ENCODE measurements at places on chromosomes 11 and 22.
A peak's percentile ranks its signal among the peaks of the same experiment; 100 is the strongest.

- DNase-seq, result no peak
Observed at GRCh38 chr11:29009426-29009825, 901.2 kb downstream of the METTL15 start.

DNA sequence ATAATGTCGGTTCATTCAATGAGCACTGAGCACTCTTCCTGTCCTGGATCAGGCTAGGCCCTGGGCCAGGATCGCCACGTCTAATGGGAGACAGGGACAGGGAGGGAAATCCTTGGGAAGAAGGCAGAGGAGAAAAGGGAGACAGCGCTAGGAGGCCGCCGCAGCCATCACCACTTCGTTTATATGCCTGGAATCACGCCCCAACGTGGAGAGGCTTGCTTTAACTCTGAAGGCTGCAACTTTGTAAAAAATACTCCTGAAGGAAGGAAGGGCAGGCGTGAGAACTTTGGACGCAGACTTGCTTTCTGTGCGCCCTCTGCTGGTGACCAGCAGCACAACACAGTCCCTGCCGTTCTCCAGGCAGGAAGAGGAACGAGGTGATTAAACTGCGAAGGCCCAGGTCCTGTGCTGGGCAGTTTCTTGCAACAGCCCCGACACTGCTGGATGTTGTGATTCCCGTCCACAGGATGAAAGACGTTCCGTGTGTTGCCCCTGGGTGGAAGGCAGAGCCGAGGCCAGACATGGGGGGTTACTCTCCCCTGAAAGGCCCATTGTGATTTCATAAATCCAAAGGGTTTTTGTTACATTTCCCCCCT, 22.1 kb downstream of the RIBC2 start:
- peak; percentile 62 for DNase-seq

- no peak for DNase-seq
Observed at GRCh38 chr22:31814942-31815341, 61.1 kb downstream of the DEPDC5 start.

DNA sequence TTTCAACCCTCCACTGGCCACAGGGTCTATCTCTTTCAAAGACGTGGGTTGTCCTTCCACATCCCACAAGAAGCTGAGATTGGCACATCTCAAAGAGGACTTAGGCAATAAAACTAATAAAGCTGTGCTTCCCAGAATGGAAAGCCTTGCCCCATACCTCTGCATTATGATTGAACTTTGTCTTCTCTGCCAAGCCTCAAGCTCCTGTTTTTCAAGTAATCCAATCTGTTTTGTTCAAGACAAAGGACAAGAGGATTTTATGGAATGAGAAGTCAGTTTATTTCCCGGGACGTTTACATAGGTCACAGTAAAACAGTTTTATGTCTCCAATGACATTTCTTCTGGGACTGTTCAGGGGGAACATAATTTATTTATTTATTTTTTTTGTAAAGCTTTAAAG, 108.4 kb downstream of the GALNT18 start:
- no peak for DNase-seq

GRCh38 chr11:7449841-7450214, 35.5 kb upstream of the OLFML1 start:
- no peak for DNase-seq

DNA sequence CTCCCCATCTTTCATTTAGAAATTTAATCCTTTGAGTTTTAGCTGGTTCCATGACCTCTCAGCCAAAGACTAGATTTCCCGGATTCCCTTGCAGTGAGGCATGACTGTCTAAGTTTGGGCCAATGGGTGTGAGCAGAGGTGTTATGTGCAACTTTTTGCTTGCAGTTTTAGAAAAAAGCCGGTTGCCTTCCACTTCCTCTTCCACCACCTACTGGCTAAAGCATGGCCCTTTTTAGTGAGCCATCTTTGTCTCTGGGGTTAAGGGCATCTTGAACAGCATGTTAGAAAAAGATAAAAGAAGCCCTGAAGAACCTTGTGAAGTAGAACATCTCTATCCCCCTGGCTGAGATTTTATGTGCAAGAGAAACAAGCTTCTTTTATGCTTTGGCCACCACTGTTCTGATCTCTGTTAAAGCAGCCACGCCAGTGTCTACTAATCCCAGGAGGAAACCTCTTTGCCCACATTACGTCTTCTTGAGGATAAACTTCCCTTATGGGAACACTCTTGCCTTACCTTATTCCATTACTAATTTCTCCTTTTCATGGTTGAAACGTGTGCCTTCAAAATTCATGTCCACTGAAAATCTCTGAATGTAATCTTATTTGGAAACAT, 279.9 kb downstream of the TENM4 start:
- no peak for DNase-seq

DNA sequence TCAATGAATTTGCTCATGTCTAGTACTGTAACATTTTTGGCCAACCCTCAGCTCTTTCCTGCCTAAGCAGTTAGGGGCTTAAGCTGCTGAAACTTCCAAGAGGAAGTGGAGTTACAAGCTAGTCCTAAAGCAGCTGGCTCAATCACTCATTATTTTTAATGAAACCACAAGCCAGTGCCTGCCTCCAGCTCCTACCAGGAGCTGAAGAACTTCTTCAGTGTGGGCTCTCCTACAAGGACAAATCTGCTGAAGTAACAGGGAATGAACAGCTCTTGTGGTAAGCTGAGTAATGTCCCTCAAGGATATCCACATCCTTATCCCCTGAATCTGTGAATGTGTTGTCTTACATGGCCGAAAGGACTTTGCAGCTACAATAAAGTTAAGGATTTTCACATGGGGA, 112.5 kb downstream of the BBOX1 start:
- DNase-seq, result no peak

GRCh38 chr11:35063488-35063931, 75.5 kb upstream of the CD44 start:
- DNase-seq, result no peak

DNA sequence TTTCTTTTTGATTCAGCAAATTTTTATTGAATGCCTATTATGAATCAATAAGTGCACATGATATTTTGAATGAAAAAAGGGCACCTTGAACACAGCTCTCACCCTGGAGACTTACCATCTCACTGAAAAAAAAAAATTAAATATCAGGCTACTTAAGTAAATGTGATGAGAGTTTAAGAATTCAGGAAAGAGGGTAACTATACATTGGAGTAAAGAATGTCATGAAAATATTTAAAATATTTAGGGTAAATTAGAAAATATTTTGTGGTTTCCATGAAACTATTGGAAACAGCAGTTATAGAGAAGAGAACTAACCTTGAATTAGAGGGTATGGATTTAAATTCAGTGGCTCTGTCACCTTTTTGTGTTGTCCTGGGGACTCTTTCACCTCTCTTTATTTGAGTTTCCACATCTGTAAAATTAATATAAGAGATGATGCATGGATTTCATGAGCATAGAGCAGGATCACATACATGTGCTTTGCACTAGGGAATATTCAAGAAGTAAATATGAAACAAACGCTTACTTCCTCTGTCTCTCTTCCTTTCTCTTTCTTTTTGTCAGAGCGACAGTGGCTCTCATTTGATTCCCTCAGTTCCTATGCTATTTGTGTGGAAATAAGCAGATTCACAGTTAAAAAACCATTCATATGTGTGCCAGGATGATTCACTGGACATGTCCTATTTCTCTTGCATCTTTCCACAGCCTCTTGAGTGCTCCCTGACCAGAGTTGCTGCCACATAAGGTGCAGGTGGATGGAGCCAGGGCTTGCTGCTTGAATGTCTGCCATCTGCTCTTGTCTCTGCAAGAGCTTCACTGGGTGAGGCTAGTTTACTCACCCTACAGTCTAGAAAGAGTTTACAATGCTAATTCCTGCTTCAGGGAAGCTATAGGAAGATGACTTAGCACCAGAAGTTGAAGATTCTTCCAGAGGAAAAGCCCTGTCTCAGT, 533.1 kb downstream of the ETS1 start:
- DNase-seq, result no peak

GRCh38 chr11:120217941-120218694, 7.3 kb downstream of the OAF start:
- no peak for DNase-seq

GRCh38 chr11:69130654-69131053, 25.1 kb upstream of the SMIM38 start:
- DNase-seq, result no peak

DNA sequence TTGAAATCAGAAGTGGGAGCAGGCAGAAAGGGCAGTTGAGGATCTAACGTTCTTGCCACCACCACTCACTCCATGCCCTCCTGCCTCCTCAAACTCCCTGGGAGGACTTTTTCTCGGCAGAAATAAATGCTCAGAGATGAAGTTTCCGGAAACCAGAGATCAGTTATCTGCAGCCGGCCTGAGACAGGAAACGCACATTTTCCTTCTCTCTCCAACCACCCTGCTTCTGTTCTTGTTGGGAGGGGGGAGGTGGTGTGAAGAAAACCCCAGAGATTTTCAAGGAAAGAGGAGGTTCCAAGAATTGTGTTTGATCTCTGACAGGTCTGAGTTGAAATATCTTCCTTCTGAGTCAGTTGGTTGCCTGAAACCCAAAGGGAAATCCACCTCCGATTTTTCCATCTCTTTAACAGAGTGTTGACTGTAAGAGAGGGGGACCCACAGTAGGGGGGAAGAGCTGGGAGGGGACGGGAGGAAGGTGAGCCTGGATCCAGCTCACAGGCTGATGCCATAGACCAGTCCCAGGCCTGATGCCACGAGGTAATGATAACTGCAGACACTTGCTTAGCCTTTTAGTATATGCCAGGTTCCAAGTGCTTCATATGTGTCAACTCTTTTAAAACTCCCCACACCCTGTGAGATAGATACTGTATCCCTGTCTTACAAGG, 100.8 kb downstream of the TRAF6 start:
- no peak for DNase-seq

- no peak for DNase-seq
Observed at GRCh38 chr11:66884443-66884842, 27.6 kb downstream of the LRFN4 start.

DNA sequence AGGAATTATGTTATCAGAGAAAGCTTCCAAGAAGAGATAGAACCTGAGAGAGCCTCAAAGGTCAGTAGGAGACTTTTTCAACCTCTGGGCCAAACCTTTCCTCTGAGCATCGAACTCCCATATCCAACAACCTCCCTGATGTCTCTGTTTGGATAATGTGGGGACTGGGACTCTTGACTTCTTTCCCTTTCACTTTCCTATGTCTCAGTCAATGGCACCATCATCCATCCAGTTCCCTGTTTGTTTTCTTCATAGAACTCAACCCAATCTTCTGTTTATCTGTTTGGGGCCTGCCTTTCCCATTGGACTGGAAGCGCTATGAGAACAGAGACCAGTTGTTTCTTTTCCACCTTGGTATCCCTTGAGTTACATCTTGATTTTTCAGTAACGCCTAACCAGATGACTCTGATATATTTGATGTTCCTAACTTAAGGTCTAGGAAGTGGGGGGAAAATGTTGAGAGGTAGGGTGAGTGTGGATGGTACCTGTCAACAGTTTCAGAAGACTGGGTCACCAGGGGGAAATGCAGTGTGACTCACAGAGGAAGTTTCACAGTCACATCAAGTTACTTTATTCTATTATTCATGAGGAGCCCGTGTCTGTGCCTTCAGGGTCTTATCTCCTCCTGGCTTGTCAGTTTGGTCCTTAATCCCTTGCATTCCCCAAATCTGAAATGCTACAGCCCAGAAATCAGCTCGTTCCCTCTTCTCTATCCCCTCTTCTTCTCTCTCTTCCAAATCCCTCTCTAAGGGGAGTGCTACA, 4.5 kb upstream of the KCNE3 start:
- no peak for DNase-seq

GRCh38 chr11:1356007-1356435, 33.7 kb upstream of the BRSK2 start:
- no peak for DNase-seq

DNA sequence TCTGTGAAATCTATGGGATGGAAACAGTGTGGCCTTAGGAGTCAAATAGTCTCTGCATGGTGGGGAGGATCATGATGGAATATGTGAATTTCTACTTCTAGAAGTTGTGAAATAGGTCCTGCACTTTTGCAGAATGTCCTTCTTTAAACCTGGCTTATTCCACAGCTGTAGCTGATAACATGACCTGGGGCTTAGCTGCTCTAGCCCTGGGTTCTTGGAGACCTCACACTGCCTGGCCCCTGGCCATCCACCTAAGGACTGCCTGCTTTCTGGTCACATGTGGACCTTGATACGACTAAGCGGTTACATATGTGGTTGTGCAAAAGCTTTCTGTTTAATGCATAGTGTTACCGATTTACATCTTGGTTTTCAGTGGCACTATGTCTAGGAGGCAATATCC, 88.2 kb downstream of the SWAP70 start:
- DNase-seq, result no peak
